ENCODE measurements at places on chromosomes 2 and 18. TPM values are rescaled to one million over a fixed set of nuclear protein-coding genes. Genes with fewer than 3 reads are reported as not detected.

Gene NT5C1B
- not detected for total RNA-seq

Gene GALNT3
- total RNA-seq, result 0.84 TPM

Gene GAREM2
- total RNA-seq, result 0.45 TPM

Gene MOCOS
- total RNA-seq, result 6.4 TPM

Gene SCG2
- 3.0 TPM for total RNA-seq

Gene HOXD3
- total RNA-seq, result not detected

Gene DNAH7
- under 0.01 TPM for total RNA-seq

Gene CXCR1
- not detected for total RNA-seq

Gene MYCN
- not detected for total RNA-seq

Gene GALR1
- not detected for total RNA-seq

Gene SERPINB7
- 4.2 TPM for total RNA-seq

Gene CCDC68
- total RNA-seq, result 3.7 TPM

Gene WDR75
- total RNA-seq, result 34.2 TPM

Gene CNGA3
- not detected for total RNA-seq

Gene CCDC102B
- total RNA-seq, result 5.4 TPM

Gene ADAM23
- total RNA-seq, result 5.5 TPM

Gene TEKT4
- not detected for total RNA-seq

Gene CFAP221
- not detected for total RNA-seq

Gene OST4
- 475 TPM for total RNA-seq

Gene AGAP1
- 4.6 TPM for total RNA-seq

Gene RNU2-63P
- not detected for total RNA-seq

Gene CTNNA2
- total RNA-seq, result not detected

Gene TGOLN2
- total RNA-seq, result 50.2 TPM

Data from bronchus fibroblast of lung (primary cell).